ENCODE measurements at places on chromosomes 4 and X. TPM values are rescaled to one million over a fixed set of nuclear protein-coding genes. Genes with fewer than 3 reads are reported as not detected.

DNA sequence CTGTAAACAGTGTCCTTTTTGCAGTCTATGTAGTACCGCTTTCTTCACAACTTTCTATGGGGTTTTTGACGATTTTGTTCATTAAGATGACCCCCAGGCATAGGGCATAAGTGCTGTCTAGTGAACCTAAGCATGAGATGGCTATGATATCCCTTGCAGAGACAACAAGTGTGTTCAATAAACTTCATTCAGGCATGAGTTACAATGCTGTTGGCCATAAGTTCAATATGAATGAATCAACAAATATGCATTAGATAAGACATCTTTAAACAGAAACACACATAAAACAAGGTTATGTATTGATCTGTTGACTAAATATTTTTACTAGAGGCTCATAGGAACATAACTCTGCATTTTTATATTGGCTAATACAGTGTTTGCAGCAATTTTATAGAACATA lies 1322.0 kb downstream of the ARAP2 start:
- H3K4me3 ChIP-seq: no peak overlapping the region
- H3K36me3 ChIP-seq: no peaks in the 10 kb centered on the region
- no peak overlapping the region for H3K27ac ChIP-seq
- no peaks in the 10 kb centered on the region for H3K27me3 ChIP-seq

DNA sequence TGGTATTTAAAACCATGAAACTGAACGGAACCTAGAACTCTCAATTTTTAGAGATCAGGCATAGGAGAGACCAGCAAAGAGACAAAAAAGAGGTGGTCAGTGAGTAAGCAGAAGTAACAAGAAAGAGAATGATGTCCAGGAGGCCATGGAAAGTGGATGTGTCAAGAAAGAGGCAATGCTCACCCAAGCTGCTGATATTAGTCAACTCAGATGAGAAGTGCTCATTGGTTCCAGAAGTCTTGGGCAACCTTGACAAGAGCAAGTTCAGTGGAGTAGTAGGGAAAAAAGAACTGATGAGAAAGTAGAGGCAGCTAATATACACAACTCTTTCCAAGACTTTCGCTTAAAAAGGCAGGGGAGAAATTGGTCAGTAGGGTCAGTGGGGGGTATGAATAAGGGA lies 23.0 kb upstream of the CCDC149 start:
- H3K4me1 ChIP-seq: no peaks in the 10 kb centered on the region
- H3K27me3 ChIP-seq: no peaks in the 10 kb centered on the region
- no peaks in the 10 kb centered on the region for H3K36me3 ChIP-seq
- no peak for DNase-seq
- no peak overlapping the region for H3K27ac ChIP-seq

DNA sequence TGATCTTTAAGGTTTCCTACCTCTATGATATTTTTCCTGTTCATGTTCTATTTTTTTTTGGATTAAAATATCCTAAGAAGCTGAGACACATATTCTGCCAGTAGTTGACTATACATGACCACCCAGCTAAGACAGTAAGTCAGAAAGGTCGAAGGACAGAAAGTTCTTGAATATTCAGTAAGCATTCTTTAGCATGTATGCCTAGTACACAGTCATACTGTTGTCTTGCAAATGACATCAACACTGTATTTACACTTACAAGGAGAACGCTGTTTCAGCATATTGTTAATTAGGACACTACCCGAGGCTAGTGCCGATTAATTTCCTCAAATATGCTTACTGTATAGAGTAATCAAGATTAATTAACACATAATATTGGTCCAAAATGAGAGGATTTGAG lies 300.6 kb downstream of the STIM2 start:
- H3K4me3 ChIP-seq: no peak overlapping the region
- H3K4me1 ChIP-seq: no peaks in the 10 kb centered on the region
- no peak for DNase-seq
- H3K36me3 ChIP-seq: no peaks in the 10 kb centered on the region

DNA sequence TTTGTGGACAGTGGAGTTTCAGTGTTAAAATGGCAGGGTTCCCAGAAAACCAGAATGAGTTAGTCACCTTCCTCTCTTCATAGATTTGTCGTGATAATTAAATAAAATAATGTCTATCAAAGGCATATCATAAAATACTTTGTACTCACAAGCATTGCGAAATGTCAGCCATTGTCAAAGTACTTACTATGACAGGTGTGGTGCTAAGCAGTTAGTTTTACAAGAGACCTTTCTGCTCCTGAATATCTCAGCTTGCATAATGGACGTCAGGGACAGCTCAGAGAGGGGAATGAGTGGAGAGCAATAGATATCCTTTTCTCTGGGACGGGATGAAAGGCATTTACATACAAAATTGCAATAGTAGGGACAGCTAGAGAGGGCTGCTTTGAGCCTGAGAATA lies 560.9 kb downstream of the KCNIP4 start:
- no peaks in the 10 kb centered on the region for H3K36me3 ChIP-seq
- no peak overlapping the region for H3K27ac ChIP-seq
- H3K4me1 ChIP-seq: no peaks in the 10 kb centered on the region
- H3K27me3 ChIP-seq: peaks cover 1% of the 10 kb centered on the region

DNA sequence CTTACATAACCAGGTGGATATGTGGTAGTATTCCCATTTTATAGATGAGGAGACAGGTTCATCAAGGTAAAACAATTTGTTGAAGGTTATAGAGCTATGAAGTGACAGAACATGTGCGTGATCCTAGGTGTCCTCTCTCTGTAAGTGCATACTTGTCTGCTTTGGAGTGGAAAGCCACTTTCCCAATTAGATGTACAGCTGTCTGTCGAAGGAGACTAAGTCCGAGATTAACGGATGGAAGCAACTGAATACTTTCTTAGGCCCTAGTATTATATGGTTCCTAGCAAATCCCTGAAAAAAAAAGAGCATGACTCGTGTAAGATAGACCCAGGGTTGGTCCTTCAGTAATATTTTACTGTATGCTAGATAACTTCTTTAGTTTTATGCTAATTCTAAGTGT lies 19.7 kb downstream of the TMEM131L start:
- H3K4me3 ChIP-seq: no peak overlapping the region
- DNase-seq: no peak
- H3K27ac ChIP-seq: peak overlapping the region; percentile 31
- peaks cover 6% of the 10 kb centered on the region for H3K4me1 ChIP-seq
- no peaks in the 10 kb centered on the region for H3K27me3 ChIP-seq

GRCh38 chr4:111398906-111399330 lies 746.3 kb upstream of the FAM241A start:
- no peak overlapping the region for H3K27ac ChIP-seq
- H3K4me3 ChIP-seq: no peak overlapping the region
- no peaks in the 10 kb centered on the region for H3K36me3 ChIP-seq
- no peak for DNase-seq

DNA sequence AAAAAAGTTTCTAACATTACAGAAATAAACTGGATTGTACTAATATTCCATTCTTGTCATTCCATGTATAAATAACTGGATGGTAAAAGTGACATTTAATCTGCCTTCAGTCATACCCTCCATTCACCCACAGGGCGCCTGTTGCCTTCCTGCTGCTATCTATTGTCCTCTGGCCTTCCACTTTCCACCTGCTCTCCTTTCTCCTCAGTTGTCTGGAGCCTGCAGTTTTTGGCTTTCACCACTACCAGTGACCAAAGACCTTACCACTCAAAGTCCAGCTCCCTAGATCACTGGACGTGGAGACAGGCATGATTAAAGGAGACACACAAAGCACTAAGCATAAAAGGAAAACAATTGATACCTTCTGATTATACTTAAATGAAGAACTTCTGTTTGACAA lies 46.2 kb upstream of the NHS start:
- DNase-seq: no peak
- H3K36me3 ChIP-seq: no peaks in the 10 kb centered on the region
- H3K4me1 ChIP-seq: no peaks in the 10 kb centered on the region
- no peaks in the 10 kb centered on the region for H3K27me3 ChIP-seq
- H3K4me3 ChIP-seq: no peak overlapping the region
- no peak overlapping the region for H3K27ac ChIP-seq

GRCh38 chr4:25580633-25581467 lies 74.8 kb upstream of the SLC34A2 start:
- H3K36me3 ChIP-seq: no peaks in the 10 kb centered on the region
- H3K4me1 ChIP-seq: no peaks in the 10 kb centered on the region
- H3K4me3 ChIP-seq: no peak overlapping the region
- no peak overlapping the region for H3K27ac ChIP-seq

DNA sequence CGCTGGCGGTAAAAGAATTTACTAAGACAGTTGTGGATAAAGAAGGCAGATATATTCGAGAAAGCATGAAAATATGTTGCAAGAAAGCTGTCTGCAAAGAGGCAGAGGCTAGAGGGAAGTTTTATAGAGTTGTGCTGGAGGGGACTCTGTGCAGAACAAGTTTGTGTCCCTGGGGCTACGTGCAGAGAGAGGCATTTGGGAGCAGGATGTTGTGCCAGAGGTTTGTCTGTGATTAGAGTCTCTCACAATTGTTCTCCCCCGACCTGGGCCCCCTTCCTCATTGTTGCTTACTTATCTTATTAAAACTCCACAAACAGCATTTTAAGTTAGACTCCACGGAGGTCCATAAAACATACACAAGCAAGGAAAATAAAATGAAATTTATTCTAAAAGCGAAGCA lies 831.3 kb downstream of the NLGN4X start:
- no peak overlapping the region for H3K4me3 ChIP-seq
- H3K27ac ChIP-seq: no peak overlapping the region
- DNase-seq: no peak
- no peaks in the 10 kb centered on the region for H3K4me1 ChIP-seq

ZNF711 gene
- total RNA-seq: 5.2 TPM

Data from aorta (tissue), 5 donors.